Activated T-helper 17 cell treated with anti-CD3 and anti-CD28 coated beads, Interleukin-2, amount 50 U/mL, for 72 hours (primary cell): ENCODE measurements at places on chromosomes 5 and 9. TPM values are rescaled to one million over a fixed set of nuclear protein-coding genes. Genes with fewer than 3 reads are reported as not detected.

GRCh38 chr5:134445856-134446818 lies 34.5 kb upstream of the CDKN2AIPNL start:
- ATAC-seq, result no peak

DNA sequence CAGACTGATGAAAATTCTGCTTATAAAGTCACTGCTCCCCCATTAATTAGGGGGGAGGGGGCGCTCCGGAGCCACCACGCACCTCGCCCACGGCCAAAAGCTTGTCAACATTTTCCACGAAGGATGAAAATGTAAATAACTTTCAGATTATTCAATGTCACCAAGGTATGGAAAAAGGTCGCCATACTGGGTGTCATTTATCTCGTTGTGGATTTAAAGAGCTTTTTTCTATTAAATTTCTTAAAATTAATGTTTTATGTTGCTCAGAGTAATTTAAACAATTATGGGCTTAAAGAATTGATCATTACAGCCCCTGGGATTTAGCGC lies 13.0 kb downstream of the LHX3 start:
- no peak for ATAC-seq

DNA sequence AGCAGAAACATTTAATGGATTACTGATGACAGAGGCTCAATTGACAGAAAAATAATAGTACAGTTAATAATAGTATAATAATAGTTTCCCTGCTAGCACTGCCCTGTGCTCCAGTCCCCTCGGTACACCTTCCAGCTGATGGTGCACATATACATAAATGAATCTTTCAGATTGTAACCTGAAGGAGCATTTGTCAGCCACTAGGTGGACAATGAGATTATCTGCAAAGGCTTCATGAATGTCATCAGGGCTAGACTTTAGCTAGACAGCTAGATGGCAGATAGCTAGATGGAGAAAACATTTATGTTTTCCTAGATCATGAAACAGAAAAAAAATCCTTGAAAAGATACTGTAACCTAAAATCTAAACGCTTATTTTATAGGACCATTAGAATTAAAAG lies 304.4 kb upstream of the SMC2 start:
- ATAC-seq, result no peak

GRCh38 chr9:76657265-76657664 lies 107.0 kb upstream of the PCA3 start:
- ATAC-seq, result no peak

DNA sequence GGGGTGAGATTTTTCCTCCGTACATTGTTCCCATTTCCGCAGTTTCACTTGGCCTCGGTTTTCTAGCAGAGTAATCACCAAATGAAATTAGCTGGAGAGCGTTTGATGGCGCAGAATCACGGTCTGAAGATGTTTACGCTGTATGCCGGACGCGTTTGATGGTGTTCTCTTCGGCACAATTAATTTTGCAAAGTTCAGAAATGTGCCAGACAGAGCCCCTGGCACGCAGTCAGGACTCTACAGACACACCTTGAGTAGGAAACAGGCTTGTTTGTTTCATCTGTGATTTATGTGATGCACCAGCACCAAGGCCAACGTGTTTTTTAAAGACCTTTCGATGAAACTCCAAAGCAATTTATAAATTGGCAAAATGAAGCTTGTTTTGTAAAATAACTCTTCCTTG lies 863 bp upstream of the LIFR start:
- ATAC-seq, result no peak

GRCh38 chr5:156174225-156174624 lies 152.7 kb upstream of the SGCD start:
- no peak for ATAC-seq

DNA sequence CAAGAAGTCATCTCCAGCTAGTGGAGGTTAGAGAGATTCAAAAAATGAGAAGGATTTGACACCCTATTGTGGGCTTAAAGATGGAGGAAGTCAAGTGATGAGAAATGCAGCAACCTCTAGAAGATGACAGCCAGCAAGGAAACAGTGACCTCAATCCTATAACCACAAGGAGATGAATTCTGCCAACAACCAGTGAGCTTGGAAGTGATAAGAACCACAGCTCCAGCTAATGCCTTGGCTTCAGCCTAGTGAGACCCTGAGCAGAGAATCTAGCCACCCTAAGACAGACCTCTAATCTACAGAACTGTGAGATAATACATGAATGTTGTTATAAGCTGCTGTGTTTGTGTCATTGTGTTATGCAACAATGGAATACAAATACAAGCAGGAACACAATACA lies 262.4 kb downstream of the GRIA1 start:
- no peak for ATAC-seq

GRCh38 chr9:35856206-35856605 lies 14.0 kb downstream of the OR13J1 start:
- ATAC-seq, result no peak

DNA sequence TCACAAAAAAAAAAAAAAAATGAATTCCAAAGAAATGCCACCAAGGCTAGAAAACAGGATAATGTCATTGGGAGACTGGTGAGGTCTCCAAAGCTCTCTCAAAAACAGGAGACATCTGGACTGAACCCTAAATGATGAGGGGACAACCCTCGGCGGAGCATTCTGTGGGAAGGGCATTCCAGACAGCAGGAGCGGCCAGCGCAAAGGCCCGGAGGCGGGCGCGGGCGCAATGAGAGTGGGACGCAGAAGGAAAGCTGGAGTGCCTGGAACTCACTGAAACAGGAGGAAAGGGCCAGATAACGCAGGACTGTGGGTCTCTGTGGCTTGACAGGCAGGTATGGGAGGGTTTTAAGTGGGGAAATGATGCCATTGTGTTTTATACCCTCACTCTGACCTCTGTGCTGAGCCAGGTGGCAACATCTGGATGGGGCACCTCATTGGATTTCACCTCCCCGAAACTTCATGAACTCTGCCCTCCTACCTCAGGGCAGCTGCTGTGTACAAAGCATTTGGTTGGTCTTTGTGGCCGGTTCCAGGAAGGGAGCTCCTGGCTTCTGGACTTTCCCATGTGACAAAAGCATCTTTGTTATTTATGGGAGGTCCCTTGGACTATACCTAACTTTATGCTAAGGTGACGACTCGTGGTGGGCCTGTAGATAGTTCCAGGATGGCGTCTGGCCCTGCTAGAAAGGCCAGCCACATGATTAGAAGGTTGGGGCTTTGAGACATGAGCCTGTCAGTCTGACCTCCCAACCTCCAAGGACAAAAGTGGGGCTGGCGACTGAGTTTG lies 11.5 kb upstream of the MAPK9 start:
- no peak for ATAC-seq

GRCh38 chr9:73153793-73154227 lies 2.1 kb downstream of the ANXA1 start:
- peak; percentile 4 for ATAC-seq

- no peak for ATAC-seq
These were observed 56.7 kb upstream of the PTCH1 start for GRCh38 chr9:95573463-95573862.

- no peak for ATAC-seq
These were observed 171.2 kb downstream of the HSPA4 start for GRCh38 chr5:133222979-133223378.

DNA sequence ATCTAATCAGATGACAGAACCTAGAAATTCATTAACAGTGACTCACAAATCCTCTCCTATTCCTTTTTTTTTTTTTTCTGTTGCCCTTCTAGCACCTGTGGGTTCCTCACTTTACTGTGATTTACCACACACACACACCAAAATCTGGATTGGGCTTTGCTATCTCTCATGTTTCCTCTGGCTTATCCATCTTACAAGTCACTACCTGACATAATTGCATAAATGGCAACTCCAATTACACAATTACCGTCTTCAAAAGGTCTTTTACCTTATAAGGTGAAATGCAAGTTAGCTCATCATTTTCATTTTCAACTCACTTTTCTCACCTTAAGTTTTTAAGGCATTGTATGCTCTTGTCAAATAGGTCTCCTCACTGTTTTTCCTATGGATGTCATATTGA lies 426.3 kb upstream of the MEF2C start:
- no peak for ATAC-seq

GRCh38 chr5:34854459-34855174 lies 15.7 kb downstream of the TTC23L start:
- peak; percentile 16 for ATAC-seq

DNA sequence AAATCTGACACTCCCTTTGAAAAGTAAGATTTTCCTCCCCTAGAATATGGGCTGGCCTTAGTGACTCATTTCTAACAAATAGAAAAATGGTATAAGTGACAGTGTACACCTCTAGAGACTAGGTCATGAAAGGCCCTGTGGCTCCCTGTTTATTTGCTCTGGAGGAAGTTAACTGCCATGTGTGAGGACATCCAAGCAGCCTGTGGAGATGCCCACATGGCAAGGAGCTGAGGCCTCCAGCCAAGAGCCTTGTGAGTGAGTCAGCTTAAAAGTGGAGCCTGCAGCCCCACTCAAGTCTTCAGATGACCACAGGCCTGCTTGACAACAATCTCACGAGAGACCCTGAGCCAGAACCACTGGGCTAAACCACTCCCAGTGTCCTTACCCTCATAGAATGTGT lies 128.1 kb upstream of the LHFPL2 start:
- no peak for ATAC-seq

GRCh38 chr5:68046445-68046844 lies 169.1 kb upstream of the PIK3R1 start:
- no peak for ATAC-seq

- ATAC-seq, result no peak
These were observed 21.1 kb upstream of the IGFBPL1 start for GRCh38 chr9:38445154-38446043.

DNA sequence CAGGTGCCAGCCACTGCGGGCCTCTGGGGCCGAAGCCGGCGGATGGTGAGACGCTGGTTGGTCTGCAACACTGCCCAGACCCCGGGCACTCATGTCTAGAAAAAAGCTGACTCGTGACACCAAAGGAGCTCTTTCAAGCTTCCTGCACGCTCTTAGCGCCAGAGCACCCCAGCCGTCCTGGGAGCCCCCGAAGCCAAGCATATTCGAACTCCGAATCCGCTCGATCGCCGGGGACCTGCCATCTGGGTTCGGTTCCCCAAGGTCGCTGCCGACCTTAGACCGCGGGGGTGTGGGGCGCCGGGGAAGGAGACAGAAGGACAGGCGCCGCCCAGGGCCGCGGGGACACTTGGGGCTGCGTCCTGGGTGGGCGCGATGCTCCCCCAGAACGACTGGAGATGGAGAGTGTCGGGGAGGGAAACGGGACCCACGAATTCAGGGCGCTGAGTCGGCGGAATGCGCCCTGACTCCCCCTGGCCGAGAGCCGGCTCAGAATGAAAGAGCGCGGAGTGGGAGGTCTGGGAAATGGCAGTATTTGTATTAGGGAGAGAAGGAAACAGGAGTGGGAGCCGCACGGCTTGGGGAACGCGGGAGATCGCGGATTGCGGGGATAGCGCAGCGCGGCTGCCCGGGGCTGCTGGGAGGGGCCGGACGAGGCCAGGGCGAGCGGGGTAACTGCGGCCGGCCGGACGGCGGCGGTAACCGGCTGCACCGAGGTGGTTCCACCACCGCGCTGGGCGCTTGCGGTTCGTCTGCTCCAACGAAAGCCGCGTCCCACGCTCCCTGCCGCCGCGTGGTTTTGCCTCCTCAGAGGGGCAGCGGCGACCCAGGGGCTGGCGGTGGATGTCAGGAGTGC lies 20.1 kb upstream of the MARCHF6 start:
- ATAC-seq, result peak; percentile 47

DNA sequence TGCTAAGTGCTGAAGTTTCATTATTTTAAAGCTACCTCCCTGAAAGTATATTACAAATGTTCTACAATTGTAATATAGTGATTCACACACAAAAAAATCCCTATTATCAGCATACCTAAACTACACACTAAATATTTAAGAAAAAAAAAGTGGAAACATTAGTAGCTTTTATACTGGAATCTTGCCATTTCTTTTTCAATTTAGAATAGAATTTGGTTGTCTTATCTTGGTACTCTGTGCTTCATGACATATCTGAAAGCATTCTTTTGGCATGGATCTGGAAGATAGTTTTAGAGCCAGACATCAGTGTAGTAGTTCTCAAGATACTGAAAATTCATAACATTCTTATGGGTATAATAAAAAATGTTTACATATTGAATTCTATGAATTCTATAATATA lies 35.0 kb downstream of the SLC1A3 start:
- ATAC-seq, result no peak

DNA sequence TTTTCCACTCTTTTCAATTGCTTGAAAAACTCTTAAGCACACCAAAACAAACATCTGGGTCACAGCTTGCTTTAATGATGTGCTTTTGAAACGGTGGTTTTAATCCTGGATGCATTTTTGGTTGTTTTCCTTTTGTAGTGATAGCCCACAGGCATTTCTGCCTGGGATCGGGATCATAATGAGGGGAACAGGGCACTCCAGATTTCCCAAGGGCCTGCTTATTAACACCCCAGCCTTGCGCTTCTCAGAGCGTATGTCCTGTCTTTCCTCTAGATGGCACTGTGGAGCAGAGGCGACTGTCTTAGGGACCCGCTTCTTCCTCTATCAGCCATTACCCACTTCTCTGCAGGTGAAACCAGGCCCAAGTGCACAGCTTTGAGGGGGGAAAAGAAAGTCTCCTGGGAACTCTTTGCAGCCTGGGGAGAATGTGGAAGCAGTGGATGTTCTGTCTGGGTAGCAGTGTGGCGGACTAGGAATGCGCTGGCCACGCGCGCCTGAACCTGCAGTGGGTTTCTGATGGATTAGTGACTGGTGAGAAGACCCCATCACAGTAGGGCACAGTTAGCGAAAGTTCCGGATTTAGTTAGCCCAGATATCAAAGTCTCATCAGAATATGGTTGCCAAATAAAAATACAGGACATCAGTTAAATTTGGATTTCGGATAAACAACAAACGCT lies 190.1 kb downstream of the GNA14 start:
- peak; percentile 79 for ATAC-seq

DNA sequence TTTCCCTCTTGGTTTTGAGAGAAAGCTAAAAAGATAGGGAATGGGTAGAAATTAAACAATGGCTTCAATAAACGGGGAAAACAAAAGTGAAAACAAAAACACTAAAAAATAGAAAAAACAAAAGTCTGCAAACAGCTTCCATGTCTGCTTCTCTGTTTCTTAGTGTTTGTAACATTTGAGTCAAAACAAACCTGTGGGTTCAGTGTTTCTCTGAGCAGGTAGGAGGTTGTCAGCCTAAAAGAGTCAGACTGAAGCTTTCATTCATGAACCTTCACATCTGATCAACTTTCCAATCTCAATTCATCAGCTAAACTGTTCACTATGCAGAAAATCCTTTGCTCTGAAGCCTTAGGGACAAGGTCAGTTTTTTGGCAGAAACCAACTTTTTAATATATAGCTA lies 102.5 kb upstream of the ADAMTS16 start:
- ATAC-seq, result peak; percentile 24

- ATAC-seq, result peak; percentile 17
These were observed 6.1 kb upstream of the ERMP1 start for GRCh38 chr9:5838884-5839571.

Gene LCN2
- not detected for total RNA-seq

Gene CTNND2
- 0.21 TPM for total RNA-seq

Gene ICE1
- 27.8 TPM for total RNA-seq

Gene SLC46A2
- total RNA-seq, result not detected

Gene NR2F1-AS1
- not detected for total RNA-seq

Gene LCN10
- 1.0 TPM for total RNA-seq

Gene TCF7
- 5.9 TPM for total RNA-seq

Gene SPINK4
- total RNA-seq, result not detected

Gene OR1Q1
- not detected for total RNA-seq

Gene SLC6A18
- not detected for total RNA-seq

Gene TAF1L
- total RNA-seq, result not detected

Gene OLFML2A
- not detected for total RNA-seq
